ENCODE measurements at places on chromosomes 2 and 18.
A peak's percentile ranks its signal among the peaks of the same experiment; 100 is the strongest.

GRCh38 chr18:52462853-52463252, 122.9 kb downstream of the DCC start:
- DNase-seq = no peak

- no peak for DNase-seq
These were observed 10.0 kb downstream of the KCNH7 start for GRCh38 chr2:162828545-162828944.

- DNase-seq = no peak
These were observed 245.9 kb upstream of the PXDN start for GRCh38 chr2:1990151-1990589.

- DNase-seq = peak; percentile 89
These were observed at the start of gene VPS54 for GRCh38 chr2:64019083-64019974. VPS54 (minus strand) TSS chr2:64019428; CDS start chr2:63983999, 35,429 bp downstream.

GRCh38 chr2:230447455-230448451, 31.8 kb downstream of the SP100 start:
- DNase-seq = no peak

GRCh38 chr18:74613381-74613780, 15.7 kb downstream of the ZNF407 start:
- no peak for DNase-seq
